Naive thymus-derived CD4-positive, alpha-beta T cell (primary cell): ENCODE measurements at places on chromosomes 13 and 19.

DNA sequence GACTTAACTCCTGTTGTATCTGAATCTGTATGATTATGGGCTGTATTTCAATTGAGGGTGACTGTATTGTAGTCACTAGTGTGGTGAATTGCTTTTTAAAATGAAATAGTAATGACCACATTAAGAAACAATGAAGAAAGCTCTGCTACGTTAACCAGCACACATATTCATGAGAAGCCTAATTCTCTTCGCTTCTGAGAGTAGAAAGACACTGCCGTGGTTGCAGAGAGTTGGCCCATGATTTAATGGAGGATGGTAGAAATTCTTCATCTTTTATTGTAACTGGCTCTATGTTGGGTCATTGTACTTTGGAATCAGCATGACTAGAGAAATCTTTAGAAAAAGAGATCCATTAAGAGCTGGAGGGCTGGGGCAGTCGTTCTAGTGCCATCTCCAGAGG, 451.5 kb downstream of the PCDH17 start:
- no peak for DNase-seq

- DNase-seq = no peak
These were observed 2.5 kb upstream of the NR2F6 start for GRCh38 chr19:17248011-17248776.

DNA sequence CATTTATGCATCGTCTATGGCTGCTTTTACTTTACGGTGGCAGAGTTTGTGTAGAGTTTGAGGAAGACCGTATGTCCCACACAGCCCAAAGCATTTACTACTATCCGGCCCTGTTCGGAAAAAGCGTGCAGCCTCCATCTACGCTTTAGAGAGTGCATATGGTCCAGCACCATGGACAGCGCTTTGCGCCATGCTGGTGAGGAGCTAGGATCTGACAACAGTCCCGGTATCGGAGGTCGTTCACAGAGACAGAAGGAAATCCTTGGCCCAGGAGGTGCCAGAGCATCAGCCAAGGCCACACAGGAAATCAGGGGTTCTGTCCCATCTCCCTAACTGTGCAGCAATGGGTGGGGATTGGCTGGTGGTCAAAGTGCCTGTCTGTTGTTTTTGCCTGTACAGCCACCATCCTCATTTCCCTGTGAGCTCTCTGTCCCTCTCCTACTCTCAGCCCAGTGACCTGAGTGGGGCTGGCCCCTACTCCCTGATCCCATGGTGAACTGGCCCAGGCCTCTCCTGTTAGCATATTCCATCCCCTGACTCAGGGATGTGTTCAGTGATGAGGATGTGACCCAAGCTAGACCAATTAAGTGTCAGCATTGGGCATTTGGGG, 16.2 kb upstream of the PRODH2 start:
- peak; percentile 40 for DNase-seq

- DNase-seq = no peak
These were observed 642.4 kb upstream of the SGCG start for GRCh38 chr13:22538400-22538799.

DNA sequence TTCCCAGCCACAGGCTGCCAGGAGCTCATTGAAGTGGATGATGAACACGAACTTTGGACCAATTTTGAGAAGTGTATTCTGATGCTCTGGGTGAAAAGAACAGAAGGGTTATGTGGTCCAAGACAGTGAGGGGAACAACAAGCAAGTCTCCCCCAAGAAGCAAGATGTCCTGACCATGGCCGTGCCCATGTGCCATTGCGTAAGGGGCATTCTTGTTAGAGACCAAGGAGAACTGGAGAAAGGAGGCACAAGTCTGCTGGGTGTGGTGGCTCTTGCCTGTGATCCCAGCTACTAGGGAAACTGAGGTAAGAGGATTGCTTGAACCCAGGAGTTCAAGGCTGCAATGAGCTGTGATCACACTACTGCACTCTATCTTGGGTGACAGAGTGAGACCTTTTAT, 27.0 kb upstream of the UBAC2 start:
- no peak for DNase-seq

DNA sequence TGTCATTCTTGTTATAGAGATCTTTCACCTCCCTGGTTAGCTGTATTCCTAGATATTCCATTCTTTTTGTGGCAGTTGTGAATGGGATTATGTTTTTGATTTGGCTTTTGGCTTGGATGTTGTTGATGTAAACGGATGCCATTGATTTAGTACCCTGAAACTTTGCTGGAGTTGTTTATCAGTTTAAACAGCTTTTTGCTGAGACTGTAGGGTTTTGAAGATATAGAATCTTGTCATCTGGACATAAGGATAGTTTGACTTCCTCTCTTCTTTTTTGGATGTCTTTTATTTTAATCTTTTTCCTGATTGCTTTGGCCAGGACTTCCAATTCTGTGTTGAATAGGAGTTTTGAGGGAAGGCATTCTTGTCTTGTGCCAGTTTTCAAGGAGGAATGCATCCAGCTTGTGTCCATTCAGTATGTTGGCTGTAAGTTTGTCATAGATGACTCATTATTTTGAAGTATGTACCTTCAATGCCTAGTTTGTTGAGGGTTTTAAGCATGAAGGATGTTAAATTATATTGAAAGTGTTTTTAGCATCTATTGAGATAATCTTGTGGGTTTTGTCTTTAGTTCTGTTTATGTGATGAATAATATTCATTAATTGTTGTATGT, 16.8 kb downstream of the ZNF431 start:
- DNase-seq = no peak

- no peak for DNase-seq
These were observed 19.8 kb upstream of the POU4F1 start for GRCh38 chr13:78623132-78623531.

GRCh38 chr13:95784161-95784899, 107.4 kb downstream of the DNAJC3 start:
- no peak for DNase-seq

- DNase-seq = no peak
These were observed 1.8 kb downstream of the MYBPC2 start for GRCh38 chr19:50434525-50434924.

GRCh38 chr13:33251131-33251661, 34.4 kb downstream of the STARD13 start:
- DNase-seq = no peak

DNA sequence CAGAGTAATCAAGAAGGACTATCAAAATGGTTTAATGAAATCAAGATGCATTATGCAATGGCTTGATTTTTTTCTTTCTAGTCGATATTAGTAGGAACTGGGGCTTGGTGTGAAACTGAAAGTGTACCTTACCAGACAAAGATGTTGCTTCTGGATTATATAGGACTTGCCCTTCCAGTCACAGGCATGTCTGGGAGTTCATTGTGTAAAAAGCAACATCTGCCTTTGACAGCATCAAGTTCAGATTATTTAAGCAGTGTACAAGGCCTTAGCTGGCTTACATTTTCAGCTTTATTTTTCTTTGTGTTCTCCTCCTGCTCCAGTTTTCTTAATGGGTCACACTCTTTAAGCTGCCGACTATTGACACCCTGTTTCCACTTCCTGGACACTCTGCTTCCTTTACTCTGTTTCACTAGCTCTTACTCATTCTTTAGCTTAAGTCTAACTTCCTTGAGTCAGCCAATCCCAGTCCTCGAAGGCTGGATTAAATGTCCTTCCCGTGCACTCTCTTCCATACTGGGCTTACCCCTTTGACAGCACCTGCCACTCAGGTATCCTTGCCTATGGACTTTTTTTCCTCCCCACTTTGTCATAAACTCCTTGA, 29.4 kb upstream of the OLFM4 start:
- no peak for DNase-seq

GRCh38 chr19:40639638-40639982, 38.4 kb downstream of the LTBP4 start:
- no peak for DNase-seq

GRCh38 chr13:98141091-98141490, 1.8 kb upstream of the FARP1 start:
- no peak for DNase-seq

- DNase-seq = no peak
These were observed 31.6 kb downstream of the USP12 start for GRCh38 chr13:27140060-27140459.

GRCh38 chr13:101017123-101017872, 342.7 kb upstream of the TMTC4 start:
- no peak for DNase-seq

DNA sequence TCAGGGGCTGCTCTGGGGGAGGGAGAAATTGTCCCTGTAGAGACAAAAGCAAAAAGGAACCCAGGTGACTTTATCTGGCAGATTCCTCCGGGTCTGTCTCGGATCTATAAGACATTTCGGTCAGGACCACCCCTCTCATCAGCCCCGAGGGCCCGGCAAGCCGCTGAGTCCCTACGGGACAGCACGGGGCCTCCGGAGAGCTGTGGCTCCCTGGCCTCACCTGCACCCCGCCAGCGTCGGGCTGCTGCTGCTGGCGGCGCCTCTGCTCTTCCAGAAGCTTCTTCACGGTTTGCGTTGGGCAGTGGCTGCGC, 1.9 kb downstream of the NFKBID start:
- peak; percentile 24 for DNase-seq

GRCh38 chr19:36136964-36137686, 2.7 kb upstream of the CAPNS1 start:
- DNase-seq = no peak
